ENCODE measurements at places on chromosomes 7 and 10.

GRCh38 chr10:5611899-5612680 lies 54.3 kb downstream of the ASB13 start:
- no peak for DNase-seq

DNA sequence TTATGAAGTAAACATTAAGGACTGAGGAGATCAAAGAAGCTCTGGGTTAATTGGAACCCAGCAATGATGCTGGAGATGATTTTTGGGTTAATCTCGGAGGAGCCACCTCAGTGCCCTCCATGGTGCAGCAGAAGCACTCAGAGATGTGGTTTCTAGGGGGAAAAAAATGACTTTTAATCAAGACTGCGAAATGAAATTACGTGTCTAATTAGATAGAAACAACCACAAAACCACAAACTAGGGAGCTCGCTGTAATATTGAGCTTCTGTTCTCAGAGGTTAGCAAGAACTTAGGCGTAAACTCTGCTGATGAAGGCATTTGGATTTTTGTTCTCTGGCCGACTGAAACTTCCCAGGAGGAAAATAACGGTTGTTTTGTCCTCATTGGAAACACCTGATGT lies 319.0 kb downstream of the GRID1 start:
- no peak for DNase-seq

- DNase-seq = peak; percentile 32
These were observed 32.4 kb upstream of the INPP5F start for GRCh38 chr10:119693262-119693957.

GRCh38 chr10:13001041-13001886 lies at the start of gene CCDC3:
TSS of gene CCDC3 (minus strand) at chr10:13001713. CDS start at chr10:13001570, 143 bp downstream.
- no peak for DNase-seq

DNA sequence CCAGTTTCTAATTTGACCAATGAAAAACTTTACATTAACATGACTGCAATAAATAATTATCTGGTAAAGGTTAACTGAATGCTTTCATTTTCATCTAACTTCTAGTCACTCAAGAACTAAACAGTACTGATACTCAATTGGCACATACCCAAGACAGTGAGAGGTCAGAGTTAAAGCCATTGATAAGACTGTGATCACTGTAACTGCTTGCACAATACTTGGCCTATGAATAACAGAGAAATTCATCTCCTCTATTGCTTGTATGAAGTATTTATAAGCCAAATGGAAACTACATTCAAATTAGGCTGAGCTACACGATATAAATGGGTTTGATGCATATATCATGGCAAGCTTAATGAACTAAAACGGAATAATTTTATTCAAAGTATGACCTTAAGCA lies 43.0 kb downstream of the HERC4 start:
- no peak for DNase-seq

DNA sequence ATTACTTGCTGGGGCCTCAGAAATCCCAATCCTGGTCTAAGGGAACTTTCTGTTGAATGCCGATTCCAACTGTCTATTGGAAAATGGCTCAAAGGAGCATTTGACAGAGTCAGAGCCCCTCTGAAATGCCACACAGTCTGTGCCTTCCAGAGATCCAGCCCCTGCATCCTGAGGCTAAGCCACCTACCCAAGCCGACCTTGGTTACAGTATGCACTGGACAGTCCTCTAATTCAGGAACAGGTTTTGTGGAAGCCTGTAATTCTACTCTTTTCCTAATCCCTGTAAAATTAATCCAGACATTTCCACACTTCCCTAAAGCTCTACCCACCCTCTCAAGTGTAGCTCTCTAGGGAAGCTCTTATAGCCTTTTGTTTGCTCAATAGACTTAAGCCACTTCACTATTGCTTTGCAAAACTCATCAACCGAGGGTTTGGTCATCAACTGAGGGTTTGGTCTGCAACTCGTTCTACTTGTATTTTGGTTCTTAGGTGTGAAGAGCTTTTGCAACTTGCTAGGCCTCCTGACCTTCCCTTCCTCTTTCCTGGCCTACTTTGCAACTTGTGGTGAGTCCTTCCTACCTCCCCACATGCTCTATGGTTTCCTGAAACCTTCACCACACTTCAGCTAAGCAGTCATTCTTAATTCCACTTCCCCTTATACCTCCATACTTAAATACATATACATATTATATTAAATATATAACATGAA lies 364.8 kb downstream of the SFMBT2 start:
- no peak for DNase-seq

- DNase-seq = peak; percentile 45
These were observed 16.3 kb upstream of the BAMBI start for GRCh38 chr10:28661035-28661434.

DNA sequence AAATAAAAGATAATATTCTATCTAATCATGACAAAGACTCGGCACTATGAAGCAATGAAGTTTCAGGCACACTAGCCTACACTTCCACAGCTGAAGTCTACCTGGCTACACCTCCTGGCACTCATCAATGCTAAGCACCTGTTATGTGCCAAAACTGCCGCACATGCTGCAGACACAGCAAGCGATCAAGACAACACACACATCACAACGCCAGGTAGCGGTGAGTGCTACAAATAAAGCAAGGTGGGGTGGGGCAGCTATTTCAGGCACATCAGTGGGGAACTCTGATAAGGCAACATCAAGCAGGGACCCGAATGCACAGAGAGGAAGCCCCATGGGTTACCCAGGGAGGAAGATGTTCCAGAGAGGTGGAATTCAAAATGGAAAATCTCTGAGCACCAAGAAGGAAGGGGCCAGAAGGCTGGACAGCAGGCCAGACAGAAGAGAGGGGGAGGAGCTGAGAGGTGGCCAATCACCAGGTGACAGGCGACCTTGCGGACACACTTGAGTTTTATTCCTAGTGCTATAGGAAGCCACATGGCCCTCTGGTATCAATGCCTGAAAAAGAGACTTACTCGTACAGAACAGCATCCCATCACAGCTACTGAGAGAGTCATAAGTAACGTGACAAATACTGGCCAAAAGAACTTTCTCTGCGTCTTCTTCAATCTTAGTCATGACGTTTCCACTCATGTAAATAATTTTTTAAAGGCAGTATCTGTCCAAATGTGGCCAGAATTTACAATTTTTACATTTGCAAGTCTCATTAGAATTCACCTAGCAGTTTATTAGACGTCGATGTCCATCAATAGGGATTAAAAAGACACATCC lies 8.0 kb downstream of the PSAP start:
- DNase-seq = no peak

DNA sequence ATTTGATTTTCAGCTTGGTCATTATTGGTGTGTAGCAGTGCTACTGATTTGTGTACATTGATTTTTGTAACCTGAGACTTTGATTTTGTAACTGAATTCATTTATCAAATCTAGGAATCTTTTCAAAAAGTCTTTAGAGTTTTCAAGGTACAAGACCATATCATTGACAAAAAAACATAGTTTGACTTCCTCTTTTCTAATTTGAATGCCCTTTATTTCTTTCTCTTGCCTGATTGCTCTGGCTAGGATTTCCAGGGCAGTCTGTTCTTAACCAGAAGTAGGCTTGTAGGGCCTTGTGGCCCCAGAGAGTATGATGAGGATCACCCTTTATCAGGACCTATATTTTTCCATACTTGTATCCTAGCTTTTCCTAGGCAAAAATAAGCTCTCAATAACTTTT lies 234.5 kb upstream of the FZD1 start:
- no peak for DNase-seq

- no peak for DNase-seq
These were observed 224.7 kb downstream of the SKAP2 start for GRCh38 chr7:26639695-26640094.

- DNase-seq = no peak
These were observed 303.9 kb upstream of the NRG3 start for GRCh38 chr10:81570878-81571794.

- DNase-seq = no peak
These were observed 171.4 kb upstream of the PDE1C start for GRCh38 chr7:32241636-32242035.

DNA sequence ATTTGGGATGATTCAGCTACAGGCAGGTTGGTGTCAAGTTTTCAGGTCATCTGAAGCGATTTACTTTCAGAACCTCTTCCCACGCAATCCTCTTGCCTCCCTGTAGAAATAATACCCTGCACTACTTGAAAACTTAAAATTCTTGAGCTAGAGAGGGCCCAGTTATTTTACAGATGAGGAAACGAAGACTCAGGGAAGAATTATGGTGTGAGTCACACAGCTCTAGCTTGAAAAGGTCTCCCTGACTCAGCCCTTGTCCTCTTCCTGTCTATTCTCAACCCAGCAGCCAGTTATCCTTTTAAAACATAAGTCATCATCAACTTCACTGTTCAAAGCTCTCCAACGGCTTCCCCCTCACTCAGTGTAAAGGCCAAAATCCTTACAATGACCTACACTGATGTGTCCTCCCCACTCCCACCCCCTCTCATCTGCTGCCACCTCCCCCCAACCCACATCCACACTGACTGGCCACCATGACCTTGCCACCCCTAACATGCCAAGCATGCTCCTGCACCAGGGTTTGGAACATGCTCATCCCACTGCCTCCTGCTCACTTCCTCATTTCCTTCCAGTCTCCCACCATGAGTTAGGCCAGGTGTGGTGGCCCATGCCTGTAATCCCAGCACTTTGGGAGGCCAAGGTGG lies 3.4 kb downstream of the DNMBP start:
- peak; percentile 70 for DNase-seq

DNA sequence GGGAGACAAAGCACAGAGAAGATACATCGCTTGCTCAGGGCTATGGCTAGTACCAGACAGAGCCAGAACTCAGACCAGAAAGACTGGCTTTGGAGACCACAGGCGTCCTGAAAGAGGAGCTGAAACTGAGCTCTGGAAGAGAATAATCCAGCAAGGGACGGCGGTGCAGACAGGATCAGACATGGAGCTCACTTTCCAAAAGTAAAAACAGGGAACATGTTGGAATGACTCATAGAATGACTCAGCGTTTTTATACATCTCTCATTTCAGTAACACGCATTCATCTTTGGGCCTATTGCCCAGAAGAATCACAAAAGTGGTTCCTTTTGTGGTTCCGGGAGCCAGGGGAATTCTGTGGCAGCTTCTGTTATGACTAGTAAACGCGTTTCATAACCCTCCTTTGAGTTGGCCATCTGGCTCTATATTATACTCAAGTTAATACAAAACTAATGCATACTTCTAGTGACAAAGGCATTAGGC lies 37.2 kb downstream of the PLEKHS1 start:
- peak; percentile 98 for DNase-seq

- no peak for DNase-seq
These were observed 243.9 kb downstream of the TNS3 start for GRCh38 chr7:47338026-47338425.

GRCh38 chr10:89875557-89875956 lies 174.2 kb downstream of the KIF20B start:
- DNase-seq = no peak

GRCh38 chr10:91632671-91633550 lies at the start of gene PPP1R3C:
TSS of gene PPP1R3C (minus strand) at chr10:91633071. CDS start at chr10:91632969, 102 bp downstream.
- no peak for DNase-seq

Measured in astrocyte of the cerebellum (primary cell).